ENCODE measurements at places on chromosomes 7 and 10.

DNA sequence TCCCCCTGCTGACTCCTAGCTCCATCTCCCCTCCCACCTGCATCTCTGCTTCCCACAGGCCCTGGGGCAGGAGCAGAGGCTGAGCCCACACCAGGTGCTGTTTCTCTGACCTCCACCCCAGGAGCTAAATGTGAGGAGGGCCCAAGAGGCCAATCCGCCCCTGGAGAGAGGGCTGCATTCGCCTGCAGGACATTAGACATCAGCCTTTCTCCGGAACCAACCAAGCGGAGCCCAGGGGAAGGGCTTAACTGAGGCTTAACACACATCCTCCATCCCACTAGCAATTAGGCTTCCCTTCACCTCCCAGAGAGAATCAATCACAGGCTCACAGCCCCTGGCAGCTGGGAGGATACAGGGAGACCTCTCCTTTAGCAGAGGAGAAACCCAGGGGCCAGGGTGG is 50.5 kb downstream of the SH3PXD2A start:
- DNase-seq = no peak

DNA sequence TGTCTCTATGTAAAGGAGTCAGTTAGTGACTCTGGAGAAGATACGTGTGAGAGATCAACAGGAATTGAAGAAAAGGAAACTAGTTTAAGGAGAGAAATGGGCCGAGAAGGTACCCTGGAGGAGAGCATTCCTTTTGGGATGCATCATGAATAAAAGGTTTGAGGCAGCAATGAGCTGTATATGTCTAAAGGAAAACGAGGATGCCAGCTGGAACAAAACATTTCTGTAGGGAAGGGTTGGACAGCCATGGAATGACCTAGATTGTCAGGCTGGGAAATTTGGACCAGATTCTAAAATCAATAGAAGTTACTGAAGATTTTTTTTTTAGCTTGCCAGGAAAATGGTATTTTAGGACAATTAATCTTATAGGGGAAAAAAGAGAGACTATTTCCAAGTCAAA is 17.2 kb upstream of the MPP7 start:
- DNase-seq = no peak

DNA sequence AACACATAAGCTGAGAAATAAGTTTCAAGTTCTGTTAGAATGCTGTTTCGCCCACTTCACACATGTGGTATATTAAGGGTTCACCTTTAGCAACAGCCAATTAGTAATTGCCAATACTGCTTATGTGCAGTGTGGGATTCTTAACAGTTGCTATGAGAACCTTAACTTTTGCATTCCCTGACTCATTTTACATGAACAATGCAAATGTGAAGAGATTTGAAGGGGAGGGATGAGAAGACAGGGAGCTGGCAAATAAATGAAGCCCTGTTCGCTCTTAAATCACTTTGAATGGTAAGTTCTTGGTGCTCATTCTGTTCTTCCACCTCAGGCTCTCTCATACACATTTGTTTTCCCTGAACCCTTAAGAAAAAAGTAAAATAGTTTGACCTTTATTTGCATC is 82.3 kb downstream of the LRRC4 start:
- DNase-seq = no peak

DNA sequence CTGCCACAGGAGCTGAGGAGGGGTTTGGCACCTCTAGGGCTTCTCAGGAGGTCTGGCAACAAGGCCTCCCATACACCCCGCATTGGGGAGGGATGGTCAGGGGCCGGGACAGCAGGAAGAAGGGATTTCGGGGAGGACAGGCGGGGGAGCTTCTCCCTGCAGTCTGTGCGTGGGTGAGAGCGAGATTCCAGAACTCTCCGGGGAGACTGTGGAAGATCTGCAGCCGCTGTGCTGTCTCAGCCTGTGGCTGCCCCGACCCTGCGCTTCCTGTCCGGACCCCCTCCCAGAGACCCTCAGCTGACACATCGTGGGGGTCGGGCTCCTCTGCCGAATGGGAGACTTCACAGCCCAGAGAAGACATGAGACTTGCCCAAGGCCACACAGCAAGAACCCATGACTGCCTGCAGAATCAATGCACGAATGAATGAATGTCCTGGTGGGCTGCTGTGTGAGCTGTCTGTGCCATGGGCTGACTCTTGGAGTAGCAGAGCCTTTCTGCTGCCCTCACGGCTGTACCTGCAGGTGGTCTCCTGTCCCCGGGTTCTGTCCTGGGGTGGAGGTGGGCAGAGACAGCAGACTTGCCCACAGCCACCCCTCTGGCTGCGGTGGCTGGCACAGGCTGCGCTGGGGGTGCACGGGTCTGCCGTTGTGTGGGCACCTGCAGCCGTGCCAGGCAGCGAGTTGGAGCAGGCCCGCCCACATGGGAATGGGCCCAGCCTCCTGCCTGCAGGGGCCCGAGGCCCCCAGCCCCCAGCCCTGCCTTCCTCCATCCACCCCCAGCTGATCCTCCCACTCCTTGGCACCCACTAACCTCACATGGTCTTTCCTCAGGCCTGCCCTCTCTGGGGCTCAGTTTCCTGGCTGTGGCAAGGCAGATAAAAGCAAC is 16.3 kb upstream of the LFNG start:
- no peak for DNase-seq

GRCh38 chr7:143391462-143392404 is 10.6 kb downstream of the ZYX start:
- DNase-seq = peak; percentile 84

DNA sequence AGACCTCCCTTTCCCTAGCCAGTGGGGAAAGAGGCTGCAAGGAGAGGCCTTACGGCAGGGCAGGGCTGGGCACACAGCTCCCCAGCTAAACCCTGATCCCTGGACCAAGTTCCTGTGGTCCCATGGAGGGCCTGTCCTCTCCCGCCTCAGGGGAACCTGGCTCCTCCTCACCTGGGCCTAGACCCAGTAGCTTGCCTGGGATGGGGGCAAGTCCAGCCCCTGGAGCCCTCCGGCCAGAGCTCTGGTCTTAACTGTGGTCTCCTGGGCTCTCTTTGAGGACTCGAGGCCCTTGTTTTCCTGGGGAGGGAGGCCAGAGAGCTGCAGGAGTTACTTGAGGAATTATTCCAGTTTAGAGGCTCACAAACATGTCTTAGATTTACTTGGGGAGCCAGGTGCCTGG is 1.5 kb downstream of the ZP3 start:
- no peak for DNase-seq

Measured in fibroblast of skin of abdomen (primary cell).